ENCODE measurements at places on chromosomes 1 and 21.

DNA sequence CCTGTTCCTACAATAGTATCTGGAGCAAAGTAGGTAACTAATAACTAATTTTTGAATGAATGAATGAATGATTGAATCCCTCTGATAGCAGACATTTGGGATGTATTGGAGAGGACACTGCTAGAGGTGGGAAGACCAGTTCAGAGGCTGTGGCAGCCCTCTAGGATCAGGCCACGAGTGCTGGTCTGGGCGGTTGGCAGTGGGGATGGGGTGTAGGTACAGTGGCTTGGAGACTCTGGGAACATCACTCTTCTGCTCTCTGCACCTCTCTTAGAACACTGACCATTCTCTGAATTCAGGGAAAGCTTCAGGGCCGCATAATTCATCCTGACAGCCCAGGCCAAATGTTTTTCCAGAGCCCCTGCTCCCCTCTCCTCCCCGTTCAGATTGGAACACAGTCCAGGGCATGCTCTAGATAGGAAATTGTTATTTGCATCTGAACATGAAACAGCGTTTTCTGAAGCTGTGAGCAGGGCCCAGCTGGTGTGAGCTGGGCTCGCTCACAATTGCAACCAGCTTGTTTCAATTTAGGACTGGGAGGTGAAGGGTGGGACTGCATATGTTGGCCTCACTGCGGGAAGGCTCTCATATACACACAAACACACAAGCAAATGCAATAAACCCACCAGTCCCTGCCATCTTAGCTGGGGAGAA is 253.1 kb upstream of the USP24 start:
- no peak for DNase-seq

GRCh38 chr1:37036667-37037053 is 2.3 kb upstream of the GRIK3 start:
- DNase-seq = no peak

DNA sequence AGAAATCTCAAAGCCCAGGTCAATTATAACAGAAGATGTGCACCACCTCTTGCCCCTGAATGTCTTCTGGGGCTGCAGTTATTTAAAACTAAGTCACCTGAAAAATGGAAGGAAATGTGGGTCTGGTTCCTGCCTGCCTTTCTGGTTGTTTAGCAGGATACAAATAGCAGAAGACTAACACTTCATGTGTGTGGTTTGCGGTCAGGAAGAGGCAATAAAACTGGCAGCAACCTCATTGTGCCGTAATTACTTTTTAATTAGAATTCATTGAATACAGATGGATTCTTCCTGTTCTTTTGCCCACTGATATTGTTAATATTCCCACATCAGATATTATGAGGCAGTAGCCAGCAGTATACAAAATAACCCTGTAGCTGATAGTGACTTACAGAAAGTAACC is 345.7 kb downstream of the ZNF326 start:
- no peak for DNase-seq

DNA sequence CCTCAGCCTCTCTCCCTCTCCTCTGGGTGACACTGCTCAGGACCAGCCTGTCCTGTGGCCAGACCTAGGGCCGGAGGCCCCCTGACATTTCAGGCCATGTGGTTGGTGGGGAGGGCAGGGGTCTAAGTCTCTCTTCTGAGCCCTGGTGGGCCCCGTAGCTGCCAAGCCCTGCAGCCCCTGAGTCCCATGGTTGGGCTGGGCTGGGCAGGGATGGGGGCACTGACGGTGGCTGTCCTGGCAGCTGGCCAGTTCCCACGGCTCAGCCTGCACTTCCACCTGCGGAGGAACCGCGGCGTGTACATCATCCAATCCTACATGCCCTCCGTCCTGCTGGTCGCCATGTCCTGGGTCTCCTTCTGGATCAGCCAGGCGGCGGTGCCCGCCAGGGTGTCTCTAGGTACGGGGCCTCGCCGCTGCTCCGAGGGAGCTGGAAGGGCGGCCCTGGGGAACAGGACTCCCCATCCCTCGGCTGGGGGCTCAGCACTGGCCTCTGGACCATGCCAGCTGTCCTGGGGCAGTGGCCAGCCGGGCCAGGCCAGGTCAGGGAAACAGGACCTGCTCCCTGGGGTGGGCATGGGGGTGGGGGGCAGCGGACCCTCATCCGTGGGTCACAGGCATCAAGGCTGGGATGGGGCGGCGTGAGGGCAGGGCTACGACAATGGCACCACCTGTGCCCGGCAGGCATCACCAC is 9.9 kb downstream of the GABRD start:
- DNase-seq = no peak

GRCh38 chr21:46413365-46413696 is 45.4 kb upstream of the DIP2A start:
- no peak for DNase-seq

DNA sequence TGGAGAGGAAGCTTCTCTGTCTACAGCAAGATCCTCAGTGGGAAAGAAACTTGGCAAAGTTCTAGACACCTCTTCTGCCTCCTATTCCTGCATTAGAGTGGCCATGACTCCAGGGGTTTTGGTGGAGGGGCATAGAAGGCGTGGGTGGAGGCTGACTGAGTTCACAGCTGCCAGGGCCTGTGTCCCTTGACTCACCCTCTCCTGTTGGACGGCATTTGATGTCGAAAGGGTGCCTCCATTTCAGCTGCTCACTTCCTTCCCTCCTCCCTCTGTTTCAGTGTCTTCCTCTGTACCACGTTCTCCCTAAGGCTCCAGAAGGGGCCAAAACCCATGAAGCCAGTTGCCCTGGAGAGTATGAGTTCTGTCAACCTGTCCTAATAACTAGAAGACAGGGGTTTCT is 632 bp downstream of the TMEM79 start:
- no peak for DNase-seq

DNA sequence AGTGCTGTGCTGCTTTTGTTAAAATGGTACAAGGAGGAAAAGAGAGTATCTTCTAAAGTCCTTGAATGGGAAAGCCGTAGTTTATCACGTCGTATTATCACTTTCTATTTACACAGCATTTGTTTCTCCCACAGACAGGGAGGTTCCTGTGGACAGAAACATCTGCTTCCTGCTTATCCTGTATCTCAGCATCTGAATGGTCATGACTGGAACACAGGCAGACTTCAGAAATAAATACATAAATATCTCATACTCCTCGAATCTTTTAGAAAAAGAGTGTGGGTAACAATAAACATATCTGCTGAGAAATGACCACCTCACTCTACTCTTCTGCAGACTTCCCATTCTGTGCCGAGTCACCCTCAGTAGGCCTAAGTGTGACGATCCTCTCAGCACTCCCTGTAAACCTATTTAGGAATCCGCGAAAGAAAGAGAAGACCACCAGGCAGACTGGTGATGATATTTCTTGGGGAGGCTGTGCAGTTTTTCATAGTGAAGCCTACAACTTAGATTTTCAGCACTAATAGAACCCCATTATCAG is 393.5 kb downstream of the SMYD3 start:
- DNase-seq = no peak

- DNase-seq = no peak
Observed at GRCh38 chr1:232274236-232274855, 355.6 kb downstream of the SIPA1L2 start.

GRCh38 chr1:199759268-199759730 is 268.2 kb upstream of the NR5A2 start:
- no peak for DNase-seq

- no peak for DNase-seq
Observed at GRCh38 chr1:243848858-243849420, 1.1 kb downstream of the AKT3 start.

- no peak for DNase-seq
Observed at GRCh38 chr21:26732432-26733221, 112.6 kb downstream of the ADAMTS1 start.

DNA sequence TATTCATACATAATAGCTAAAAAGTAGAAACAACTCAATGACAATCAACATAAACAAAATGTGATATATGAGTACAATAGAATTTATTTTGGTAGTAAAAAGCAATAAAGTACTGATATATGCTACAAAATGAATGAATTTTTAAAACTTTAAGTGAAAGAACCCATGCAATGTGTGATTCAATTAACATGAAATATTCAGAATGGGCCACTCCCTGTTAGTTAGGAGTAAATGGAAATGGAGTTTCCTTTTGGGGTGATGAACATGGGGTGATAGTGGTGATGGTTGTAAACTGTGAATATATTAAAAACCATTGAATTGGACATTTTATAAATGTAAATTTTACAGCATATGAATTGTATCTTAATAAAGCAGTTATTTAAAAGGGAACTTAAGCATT is 366.7 kb upstream of the SGIP1 start:
- DNase-seq = no peak

GRCh38 chr1:230791986-230792564 is 44.9 kb downstream of the CAPN9 start:
- no peak for DNase-seq

- peak; percentile 58 for DNase-seq
Observed at GRCh38 chr1:87292684-87293493, 35.8 kb upstream of the LMO4 start.

GRCh38 chr1:2494323-2494693 is 18.2 kb downstream of the PLCH2 start:
- DNase-seq = no peak

- DNase-seq = no peak
Observed at GRCh38 chr1:28200234-28200873, 23.9 kb upstream of the PTAFR start.

GRCh38 chr1:160647329-160647720 is 481 bp upstream of the SLAMF1 start:
- no peak for DNase-seq

DNA sequence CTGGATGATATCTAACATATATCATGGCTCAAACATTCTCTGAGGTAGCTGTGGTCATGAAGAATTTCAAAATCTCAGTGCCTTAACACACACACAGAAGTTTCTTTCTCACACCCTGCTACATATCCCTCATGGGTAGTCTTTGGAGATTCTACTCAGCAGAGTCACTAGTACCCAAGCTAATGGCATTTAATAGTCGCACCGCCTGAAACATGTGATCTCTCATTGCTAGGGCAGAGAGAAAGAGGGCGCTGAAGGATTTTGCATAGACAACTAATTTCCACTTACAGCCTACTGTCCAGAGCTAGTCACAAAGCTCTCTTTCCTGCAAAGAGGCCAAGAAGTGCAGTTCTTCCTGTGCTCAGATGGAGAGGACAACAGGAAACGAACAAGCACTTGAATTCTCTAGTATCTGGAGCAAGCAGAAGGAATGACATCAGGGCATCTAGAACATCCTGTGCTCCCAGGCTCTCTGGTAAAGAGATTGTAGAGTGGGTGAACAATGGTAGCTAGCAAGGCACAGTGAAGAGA is 183.4 kb upstream of the PTBP2 start:
- DNase-seq = no peak

DNA sequence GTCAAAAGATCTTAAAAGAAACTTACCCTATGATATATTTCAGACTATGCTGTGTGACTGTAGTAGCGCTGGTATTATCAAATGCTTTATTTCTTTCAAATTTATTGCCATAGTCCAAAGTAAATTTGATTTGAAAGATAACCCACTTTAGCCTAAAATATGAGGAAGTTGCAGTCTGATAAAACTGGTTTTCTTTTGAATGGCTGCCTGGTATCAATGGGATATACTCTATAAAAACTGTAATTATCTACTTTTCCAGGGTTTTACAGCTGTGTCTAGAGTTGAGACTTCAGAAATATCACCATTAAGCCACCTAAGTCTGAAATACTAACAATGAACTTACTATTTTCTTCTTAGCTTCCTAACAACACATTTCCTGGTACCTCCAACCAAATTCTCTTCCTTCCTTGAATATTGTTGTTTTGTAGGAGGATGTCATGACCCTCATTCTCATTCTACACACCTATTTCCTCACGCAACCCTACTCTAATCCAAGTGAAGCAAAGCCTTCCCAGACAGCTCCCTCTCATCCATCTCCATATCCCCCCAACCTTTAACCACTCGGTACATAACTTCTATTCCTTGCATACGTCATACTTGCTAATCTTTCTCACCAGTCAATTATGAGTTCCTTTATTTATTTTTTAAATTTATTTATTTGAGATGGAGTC is 17.0 kb downstream of the KDM5B start:
- DNase-seq = no peak

- no peak for DNase-seq
Observed at GRCh38 chr1:40197656-40198055, 36.5 kb downstream of the RLF start.

DNA sequence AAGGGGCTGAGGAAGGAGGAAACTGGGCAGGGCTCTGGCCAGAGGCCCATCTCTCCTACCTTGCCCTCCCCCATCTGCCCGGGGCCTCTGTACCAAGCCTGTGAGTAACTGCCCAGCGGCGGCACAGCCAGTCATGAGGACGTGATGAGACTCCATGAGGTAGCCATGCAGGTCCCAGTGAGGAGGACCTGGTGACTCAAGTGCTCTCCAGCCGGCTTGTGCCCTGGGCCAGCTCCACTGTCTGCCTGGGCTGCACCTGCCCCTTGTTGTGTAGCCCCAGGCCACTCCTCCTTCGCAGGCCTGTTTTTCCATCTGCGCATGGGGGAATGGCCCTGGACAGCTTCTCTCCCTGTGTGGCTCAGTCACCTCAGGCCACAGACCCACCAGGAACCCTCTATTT is 42.0 kb upstream of the PADI1 start:
- no peak for DNase-seq

DNA sequence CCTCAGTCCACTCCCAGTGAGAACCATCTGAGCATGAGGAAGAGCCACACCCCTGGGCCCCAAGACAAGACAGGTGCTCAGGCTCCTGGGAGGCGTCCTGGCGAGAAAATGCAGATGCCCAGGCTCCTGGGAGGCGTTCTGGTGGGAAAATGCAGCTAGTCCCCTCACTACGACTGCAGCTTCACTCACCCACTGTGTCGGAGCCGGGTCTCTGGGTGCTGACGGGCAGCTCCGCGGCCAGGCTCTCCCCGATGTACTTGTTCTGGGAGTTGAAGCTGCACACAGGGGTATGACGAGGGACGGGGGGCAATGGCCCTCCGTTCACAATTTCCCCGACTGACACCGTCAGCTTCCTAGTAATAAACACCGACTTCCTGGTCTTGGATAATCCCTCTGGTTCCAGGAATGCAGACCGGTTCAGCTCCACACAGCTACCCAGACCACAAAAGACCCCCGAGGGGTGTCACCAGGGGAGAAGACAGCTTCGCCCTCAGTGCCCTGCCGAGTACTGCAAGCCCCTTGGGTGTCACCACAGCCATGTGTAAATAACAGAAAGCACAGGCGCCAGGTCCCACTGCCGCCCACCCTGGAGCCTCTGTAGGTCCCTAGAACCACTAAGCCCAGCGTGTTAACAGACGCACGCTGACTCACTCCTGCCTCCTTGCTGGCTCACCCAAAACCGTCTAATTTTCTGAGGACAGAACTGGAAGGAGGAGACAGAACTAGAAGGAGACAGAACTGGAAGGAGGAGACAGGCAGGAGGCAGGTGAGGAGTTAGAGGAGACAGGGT is 19.5 kb downstream of the MCM3AP start:
- DNase-seq = no peak

GRCh38 chr21:44957901-44958451 is 18.1 kb downstream of the SLX9 start:
- DNase-seq = no peak

Data from effector CD4-positive, alpha-beta T cell (primary cell).